ENCODE measurements at places on chromosomes 11 and 22. TPM values are rescaled to one million over a fixed set of nuclear protein-coding genes. Genes with fewer than 3 reads are reported as not detected.

Gene GGTLC3
- total RNA-seq, result not detected

DNA sequence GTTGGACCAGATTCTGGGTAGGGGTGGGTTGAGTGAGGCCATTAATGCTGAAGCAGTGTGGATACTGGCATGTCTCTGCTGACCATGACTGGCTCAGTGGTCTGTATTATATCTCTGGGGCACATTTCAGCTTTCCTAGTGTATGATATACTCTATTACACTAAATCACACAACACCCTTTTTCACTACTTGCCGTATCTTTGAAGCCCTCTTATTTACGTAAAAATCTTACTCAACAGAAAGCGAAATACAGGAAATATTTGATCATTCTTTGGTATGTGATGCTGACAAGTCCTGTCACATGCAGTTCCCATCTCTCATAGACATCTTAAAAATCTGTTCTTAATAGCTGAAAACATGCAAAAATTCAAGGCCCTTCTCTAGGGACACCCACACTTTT is 40.3 kb downstream of the OR5B17 start:
- H3K4me1 ChIP-seq, result peaks cover 13% of the 10 kb centered on the region
- no peaks in the 10 kb centered on the region for H3K27me3 ChIP-seq
- peak; percentile 80 for DNase-seq
- H3K4me3 ChIP-seq, result no peak overlapping the region
- no peaks in the 10 kb centered on the region for H3K36me3 ChIP-seq

Gene KCNJ4
- total RNA-seq, result not detected

Gene PARVB
- 38.6 TPM for total RNA-seq

Gene TRPM5
- not detected for total RNA-seq

DNA sequence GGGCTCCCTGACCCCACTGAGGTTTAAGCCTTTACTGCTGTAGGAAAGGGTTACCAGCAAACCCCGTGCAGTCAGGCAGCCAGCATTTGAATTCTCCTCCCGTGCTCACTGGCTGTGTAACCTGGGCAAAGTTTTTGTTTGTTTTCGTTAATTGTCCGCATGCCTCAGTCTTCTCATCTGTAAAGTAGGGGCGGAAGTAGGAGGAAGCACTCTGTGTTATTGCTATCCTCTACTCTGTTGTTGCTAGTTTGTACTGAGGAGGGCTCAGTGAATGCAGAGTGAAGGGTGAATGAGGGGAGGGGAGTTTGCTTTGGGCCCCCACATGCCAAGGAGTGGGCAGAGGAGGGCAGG is 14.0 kb upstream of the SYT7 start:
- H3K4me1 ChIP-seq, result peaks cover 3% of the 10 kb centered on the region
- no peaks in the 10 kb centered on the region for H3K36me3 ChIP-seq
- H3K4me3 ChIP-seq, result no peak overlapping the region
- no peak overlapping the region for H3K27ac ChIP-seq
- DNase-seq, result no peak

Gene IGSF9B
- total RNA-seq, result under 0.01 TPM

DNA sequence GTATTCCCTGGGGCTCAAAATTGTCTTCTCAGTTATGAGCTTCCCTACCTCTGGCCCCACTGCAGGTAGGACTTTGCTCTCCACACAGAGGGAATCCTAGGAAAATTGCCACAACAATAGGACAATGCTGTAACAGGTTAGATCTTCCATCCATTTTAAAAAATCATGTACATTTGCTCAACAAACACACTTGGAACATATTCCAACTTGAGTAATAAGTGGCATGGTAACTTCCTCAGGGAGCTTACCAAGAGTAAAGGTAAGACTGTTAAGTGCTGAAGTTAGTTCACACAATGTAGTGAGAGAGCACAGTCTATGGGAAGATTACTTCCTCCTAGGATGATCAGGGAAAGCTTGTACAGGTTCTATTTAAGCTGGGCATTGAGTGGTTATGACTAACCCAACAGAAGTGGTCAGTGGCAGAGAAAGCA is 78.9 kb upstream of the BIRC3 start:
- peaks cover 6% of the 10 kb centered on the region for H3K36me3 ChIP-seq
- no peak overlapping the region for H3K27ac ChIP-seq
- no peaks in the 10 kb centered on the region for H3K27me3 ChIP-seq
- no peak overlapping the region for H3K4me3 ChIP-seq

Gene CRYBA4
- total RNA-seq, result not detected

GRCh38 chr11:32526760-32527159 is 56.9 kb upstream of the EIF3M start:
- H3K27me3 ChIP-seq, result no peaks in the 10 kb centered on the region
- no peak overlapping the region for H3K27ac ChIP-seq
- no peaks in the 10 kb centered on the region for H3K4me1 ChIP-seq

- no peak overlapping the region for H3K4me3 ChIP-seq
- no peak overlapping the region for H3K27ac ChIP-seq
- DNase-seq, result no peak
- peaks cover 4% of the 10 kb centered on the region for H3K4me1 ChIP-seq
- peaks cover 51% of the 10 kb centered on the region for H3K27me3 ChIP-seq
These were observed 3.9 kb downstream of the CHST1 start for GRCh38 chr11:45661439-45662055.

DNA sequence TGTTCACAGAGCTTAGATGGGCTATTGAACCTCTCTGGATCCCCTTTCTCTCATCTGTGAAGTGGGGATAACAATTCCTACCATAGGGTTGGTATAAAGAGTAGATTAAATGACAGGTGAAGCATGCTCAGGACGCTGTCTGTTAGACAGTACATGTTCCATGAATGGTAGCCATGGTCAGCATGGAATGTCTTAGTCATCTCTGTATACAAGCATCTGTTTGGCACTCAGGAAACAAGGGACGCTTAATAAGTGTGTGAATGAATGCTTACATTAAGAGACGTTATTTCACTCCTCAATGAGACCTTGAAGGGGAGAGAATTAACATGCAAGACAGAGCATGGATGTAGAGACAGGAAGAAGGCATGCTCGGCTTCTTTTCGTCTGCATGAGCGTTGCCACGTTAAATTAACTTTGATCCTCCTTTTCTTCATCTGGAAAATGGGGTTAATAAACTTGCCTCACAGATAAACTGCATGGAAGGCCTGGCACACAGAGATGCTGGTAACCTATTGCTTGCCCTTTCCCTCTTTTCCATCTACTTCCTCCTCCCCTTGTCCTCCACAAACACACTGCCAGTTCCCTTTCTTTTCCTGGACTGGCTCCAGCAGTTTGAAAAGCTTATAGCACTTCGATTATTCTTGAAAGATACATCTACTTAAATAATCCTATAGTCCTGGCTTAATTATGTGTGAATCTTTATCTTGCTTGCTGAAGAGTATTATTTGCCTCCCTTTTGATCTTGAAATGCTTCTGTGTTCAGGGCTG is 267.2 kb upstream of the MTNR1B start:
- no peaks in the 10 kb centered on the region for H3K27me3 ChIP-seq
- H3K36me3 ChIP-seq, result no peaks in the 10 kb centered on the region
- H3K4me3 ChIP-seq, result no peak overlapping the region
- no peaks in the 10 kb centered on the region for H3K4me1 ChIP-seq
- DNase-seq, result peak; percentile 3

Gene CBLIF
- total RNA-seq, result not detected

Gene OR8G1
- not detected for total RNA-seq

Gene LRRC10B
- total RNA-seq, result not detected

GRCh38 chr22:46581538-46582244 is 38.5 kb upstream of the GRAMD4 start:
- no peak overlapping the region for H3K4me3 ChIP-seq
- H3K27ac ChIP-seq, result no peak overlapping the region
- no peaks in the 10 kb centered on the region for H3K27me3 ChIP-seq
